Naive thymus-derived CD8-positive, alpha-beta T cell (primary cell): ENCODE measurements at places on chromosomes 2 and 18.

DNA sequence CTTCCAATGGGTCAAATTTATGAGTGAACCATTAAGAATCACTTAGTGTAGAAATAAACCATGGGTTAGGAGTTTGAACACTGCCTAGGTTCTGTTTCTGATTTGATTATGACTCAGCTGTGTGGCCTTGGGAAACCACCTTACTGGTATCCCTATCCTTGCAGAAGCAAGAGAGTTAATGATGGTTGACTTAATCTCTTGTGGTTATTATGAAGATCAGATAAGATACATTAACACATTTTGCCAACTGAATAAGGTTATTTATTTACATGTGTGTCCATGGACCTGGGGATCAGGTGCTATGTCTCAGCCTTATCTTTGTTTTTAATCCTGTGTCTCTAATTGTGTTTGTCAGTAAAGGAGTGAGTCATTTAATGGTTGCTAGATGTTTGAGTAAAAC lies 5.4 kb upstream of the KCNJ13 start:
- DNase-seq, result no peak

DNA sequence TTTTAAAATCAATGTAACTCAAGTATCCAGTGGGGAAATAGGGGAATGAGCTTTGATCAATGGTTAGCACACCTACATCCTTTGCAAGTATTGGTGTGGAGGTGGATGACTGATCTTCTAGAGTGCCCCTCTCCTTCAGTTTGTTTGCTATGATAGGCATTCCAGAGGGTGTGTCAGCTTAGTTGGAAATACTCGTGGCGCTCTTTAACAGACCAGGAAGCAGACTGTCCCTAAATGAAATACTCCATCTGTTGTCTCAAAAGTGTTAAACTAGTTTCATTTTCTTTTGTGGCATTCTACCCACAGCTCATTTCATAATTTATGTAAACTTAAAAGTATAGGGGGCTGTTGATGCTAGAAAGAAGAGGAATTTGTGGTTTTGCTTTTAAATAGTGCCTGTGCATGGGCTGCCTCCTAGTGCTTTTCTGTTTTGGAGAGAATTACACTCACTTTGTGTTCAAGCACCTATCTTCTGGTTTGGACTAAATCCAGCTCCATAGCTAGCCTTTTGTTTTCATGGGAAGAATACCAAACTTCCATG lies 66.2 kb downstream of the STAT1 start:
- peak; percentile 30 for DNase-seq

DNA sequence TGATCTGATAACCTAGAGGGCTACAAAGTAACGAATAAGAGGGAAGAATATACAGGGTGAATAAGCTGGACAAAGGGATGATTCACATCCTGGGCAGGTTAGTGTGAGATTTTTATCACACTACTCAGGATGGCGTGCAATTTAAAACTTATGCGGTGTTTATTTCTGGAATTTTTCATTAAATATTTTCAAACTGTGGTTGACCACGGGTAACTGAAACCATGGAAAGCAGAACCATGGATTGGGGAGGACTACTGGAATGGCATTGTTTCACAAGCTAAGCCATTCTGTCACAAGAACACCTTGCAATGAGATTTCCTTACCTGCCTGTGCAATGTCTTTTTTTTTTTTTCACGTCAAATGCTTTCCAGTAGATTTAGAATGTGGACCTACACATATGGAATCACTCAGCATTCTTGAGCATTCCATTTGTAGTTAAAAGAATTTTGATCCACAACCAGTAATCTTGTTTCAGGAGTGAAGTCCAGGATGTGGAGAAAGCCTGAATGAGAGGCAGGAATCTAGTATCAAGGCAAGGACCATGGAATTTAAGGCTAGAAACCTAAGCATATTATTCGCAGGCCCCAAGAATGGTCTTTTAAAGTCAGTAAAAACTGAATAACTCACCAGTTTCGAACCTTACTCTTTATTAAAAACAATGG lies 8.0 kb upstream of the CDK15 start:
- no peak for DNase-seq

GRCh38 chr2:109376115-109376514 lies 237.7 kb downstream of the SEPTIN10 start:
- peak; percentile 5 for DNase-seq

DNA sequence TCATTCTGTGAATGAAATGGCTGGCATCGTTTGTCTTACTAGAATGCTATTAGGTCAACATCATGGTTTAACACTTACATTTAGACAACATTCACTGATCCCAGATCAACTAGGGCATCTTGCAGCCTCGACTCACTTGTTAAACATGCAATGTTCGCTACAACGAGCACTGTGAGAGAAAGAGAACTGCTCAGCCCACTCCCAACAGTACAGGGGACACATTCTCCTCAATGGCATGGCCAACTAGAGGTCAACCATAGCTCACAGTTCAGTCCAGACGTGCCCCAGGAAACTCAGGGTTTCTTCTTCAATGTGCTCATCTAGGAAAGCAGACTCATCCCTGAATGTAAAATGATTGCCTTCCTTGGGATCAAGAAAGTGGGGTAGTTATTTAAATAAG lies 5.9 kb downstream of the WIPF1 start:
- no peak for DNase-seq

DNA sequence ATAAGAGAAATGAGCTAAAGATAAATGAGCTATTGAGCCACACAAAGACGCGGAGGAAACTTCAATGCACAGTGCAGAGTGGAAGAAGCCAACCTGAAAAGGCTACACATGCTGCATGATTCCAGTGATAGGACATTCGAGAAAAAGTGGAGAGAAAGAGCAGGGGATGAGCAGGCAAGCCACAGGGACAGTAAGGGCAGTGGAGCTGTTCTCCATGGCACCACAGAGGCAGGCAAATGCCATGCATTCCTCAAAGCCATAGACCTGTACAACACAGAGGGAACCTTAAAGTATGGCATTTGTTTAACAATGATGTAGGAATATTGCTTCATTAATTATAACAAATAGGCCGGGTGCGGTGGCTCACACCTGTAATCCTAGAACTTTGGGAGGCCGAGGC lies 36.5 kb upstream of the ZNF236 start:
- DNase-seq, result no peak

DNA sequence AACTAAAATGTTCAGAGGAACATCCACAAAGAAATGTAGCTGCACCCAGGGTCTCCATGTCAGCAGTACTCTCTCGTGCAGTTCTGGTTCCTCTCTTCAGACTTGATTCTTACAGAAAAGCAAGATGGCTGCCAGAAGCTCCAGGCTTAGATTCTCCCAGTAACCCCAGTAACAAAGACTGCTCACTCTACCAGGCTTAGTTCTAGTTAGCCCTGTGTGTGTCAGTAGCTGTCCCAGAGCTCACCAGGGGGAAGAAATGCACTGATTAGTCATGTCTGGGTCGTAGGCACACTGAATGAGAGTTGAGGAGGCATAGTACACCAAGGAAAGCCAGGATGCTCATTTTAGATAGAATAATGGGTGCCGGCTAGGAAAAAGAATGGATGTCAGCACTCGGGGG lies 395.0 kb upstream of the NRP2 start:
- DNase-seq, result no peak

GRCh38 chr18:48533340-48534070 lies 5.3 kb upstream of the CTIF start:
- DNase-seq, result no peak

DNA sequence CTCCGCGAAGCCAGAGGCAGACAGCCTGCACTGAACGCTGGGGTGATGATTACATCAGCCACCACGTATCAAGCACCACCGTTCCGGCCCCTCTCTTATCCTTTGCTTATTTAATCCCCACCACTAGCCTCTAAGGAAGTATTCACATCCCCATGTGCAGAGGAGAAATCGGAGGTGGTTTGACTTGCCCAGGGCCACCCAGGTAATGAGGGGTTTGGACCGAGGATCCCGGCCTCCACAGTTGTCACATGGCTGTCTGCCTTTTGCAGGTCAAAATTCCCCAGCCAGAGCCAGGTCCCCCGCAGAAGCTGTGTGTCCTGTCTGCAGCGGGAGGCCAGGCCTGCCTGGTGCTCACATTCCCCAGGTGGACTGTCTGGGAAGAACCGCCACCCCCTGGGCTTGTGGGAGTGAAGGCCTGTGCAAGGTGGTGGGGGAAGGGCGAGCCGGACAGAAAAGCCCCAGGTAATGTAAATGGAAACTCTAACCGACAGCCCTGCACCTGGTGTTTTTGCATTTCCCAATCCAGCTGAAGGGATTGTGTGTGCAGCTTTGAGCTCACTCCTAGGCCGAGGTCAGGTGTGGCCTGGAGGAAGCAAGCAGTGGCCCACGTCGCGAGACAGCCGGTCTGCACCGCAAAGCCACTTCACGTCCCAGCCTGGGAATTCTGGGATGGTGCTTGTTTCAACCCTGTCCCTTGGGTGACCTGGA lies 108.5 kb upstream of the ID2 start:
- DNase-seq, result no peak

DNA sequence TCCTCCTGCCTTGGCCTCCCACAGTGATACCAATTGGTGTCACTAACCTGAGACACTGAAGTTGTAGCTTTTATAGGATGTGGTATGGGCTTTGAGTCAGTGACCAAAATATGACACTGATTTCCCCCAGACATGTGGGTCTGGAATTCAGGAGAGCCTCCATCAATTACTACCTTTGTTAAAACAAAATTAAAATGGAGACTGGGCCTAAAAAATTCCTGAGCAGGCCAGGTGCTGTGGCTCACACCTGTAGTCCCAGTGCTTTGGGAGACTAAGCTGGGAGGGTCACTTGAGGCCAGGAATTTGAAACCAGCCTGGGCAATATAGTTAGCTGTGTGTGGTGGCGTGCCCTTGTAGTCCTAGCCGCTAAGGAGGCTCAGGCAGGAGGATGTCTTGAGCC lies 36.9 kb upstream of the LIPG start:
- DNase-seq, result no peak

GRCh38 chr2:98560256-98560771 lies 48.0 kb downstream of the COA5 start:
- DNase-seq, result no peak

DNA sequence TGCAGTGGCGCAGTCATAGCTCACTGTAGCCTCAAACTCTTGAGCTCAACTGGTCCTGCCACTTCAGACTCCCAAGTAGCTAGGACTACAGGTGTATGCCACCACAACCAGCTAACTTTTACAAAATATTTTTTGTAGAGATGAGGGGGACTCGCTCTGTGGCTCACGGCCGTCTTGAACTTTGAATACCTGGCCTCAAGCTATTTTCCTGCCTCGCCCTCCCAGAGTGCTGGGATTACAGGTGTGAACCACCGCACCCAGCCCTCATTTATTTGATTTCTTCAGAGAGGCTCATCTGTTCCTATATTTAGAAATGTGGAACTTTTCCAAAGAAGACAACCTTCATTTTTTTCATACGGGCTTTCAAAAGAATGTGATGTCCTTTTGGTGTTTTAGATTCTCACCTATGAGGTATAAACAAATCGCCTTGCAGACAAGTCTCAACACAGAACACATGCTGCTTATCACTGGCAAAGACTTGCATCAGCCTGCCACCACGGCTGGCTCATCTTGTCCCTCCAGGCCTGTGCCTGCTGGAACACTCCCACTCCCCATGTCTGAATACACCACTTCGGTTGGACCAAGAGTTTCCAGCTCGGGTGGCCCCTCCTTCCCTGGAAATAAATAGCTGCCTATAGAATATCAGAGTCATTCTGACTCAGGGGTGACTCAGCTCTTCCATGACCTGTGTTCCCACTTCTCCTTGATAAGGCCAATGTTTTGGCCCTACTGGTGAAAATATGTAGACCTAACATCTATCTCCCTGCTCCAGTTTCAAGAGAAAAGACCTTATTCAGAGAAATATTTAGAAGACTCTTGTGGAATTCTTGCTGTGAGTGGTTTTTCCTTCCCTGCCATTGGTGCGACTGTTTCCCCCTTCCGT lies 202.6 kb downstream of the TGIF1 start:
- no peak for DNase-seq

DNA sequence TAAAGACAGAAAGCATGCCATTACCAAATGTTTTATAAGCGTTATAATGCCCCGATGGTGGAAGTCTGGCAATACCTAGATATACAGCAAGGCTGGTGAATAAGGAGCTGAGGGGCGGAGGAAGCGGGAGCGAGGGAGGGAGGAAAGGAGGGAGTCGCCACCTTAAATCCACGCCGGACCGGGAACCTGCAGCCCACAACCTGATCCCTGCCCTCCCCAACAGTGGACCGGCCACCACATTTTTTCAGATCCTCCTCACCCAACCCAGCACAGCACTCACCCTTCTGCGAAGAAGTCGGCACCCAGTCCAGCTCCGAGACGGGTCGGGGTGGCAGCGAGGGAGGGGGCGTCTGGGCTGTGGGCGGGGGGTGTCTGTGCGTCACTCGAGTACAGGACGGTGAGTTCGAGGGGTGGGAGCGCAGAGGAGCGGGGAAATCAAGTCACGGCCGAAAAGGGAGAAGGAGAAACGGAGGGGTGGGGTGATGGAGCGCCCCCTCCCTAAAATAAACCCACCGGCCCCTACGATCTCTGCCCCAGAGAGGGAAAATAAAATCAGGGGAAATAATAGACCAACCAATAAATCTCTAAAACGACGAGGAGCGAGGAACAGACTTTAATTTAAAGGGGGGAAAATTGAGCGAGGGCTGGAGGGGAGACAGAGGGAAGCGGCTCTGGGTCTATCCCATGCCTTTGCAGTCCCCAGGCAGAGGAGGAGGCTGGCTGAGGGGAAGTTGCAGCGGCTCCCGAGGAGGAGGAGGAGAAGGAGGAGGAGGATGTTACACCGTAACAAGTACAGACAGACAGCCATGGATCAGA lies 96.5 kb upstream of the SERTAD2 start:
- peak; percentile 38 for DNase-seq

GRCh38 chr2:191114403-191114886 lies 36.3 kb downstream of the STAT4 start:
- DNase-seq, result peak; percentile 51

DNA sequence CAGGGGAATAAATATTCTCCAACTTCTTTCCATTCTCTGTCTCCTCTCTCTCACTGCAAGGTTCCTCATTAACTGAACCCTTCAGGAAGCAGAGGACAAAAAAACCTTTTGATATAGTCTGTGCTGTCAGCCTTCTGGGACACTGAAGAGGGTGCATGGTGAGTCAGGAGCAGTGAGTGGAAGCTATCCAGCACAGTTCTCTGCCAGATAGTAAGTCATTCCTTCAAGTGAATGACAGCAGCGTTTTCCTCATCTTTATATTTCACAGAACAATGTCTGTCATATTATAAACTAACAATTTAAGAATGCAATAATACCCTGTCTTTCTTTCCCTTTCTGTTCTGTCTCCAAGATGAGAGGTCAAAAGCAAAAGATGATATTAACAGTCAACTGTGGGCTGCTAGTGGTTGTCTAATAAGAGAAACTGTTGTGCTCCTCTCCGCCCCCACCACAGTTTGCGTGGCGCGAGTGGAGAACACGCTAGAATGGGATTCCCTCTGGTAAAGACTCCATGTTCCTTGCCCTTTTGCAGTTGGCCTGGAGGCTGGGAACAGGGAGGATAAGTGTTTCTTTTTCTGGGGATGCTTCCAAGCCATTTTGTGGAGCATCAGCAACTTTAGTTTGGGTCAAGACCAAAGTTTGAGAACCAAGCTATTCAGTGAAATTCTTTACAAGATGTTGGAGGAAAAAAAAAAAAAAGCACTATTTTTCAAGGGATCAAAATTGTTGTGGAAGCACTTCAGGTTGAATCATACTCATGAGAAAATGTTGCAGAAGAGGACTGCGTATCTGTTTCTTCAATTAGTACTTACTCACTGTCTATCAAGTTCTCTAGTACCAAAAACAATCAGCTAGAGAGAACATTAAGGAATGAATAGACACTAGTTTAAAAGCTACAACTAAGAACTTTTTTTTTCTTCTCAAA lies 430.2 kb downstream of the SETBP1 start:
- DNase-seq, result no peak
